ENCODE measurements at places on chromosomes 5 and 9. TPM values are rescaled to one million over a fixed set of nuclear protein-coding genes. Genes with fewer than 3 reads are reported as not detected.
A peak's percentile ranks its signal among the peaks of the same experiment; 100 is the strongest.

Gene SLC25A48
- not detected for polyA plus RNA-seq

DNA sequence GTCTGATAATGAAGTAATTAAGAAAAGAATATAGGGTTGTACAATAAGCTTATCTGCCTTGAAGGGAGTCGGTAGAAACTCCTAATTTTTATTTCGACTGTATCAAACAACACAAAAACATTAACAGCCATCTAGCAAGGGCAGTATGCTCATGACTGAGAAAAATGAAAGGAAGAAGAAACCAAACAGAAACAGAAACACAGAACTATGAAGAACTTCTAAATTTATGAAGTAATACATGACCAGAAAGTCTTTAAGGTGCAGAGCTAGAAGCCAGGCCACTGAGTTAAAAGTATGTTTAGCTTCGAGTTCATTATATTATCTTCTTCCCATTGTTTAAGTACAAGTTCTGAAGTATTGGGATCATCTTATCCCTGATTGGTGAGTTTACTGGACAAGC is 367.3 kb upstream of the C9orf72 start:
- DNase-seq = no peak

- no peak for DNase-seq
Observed at GRCh38 chr9:124618476-124618875, 111.3 kb upstream of the NR5A1 start.

- peak; percentile 25 for DNase-seq
Observed at GRCh38 chr5:5494489-5495402, 72.3 kb downstream of the ICE1 start.

GRCh38 chr5:161513942-161514341 is 32.6 kb downstream of the GABRB2 start:
- DNase-seq = no peak

DNA sequence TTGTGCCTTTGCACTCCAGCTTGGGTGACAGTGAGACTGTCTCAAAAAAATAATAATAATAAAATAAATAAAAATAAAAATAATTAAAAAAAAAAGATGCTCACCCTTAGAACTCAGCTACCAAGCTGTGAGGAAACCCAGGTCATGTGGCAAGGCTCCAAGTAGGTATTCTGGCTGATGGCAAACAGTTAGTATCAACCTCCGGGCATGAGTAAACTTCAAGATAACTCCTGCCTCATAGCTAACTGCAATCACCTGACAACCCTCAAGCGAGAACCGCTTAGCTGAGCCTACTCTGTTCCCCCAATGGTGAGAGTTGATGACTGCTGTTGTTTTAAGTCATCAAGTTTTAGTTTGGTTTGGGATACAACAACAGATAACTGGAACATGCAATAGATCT is 6.1 kb upstream of the SLC44A1 start:
- DNase-seq = no peak

Measured in IMR-90 (cell line).